Stimulated activated effector memory CD8-positive, alpha-beta T cell treated with anti-CD3 and anti-CD28 coated beads, Interleukin-12 subunit alpha, Interleukin-12 subunit beta, amount 100 ng/mL, for 72 hours (primary cell): ENCODE measurements at places on chromosomes 5 and 9.

- no peak for DNase-seq
Measured at GRCh38 chr5:43680286-43680685, 77.3 kb downstream of the NNT start.

GRCh38 chr9:125551781-125552180 lies 155.2 kb downstream of the MAPKAP1 start:
- no peak for DNase-seq

- no peak for DNase-seq
Measured at GRCh38 chr9:89475891-89476440, 21.9 kb downstream of the SEMA4D start.

GRCh38 chr9:114174876-114175771 lies 19.8 kb downstream of the COL27A1 start:
- DNase-seq: no peak

DNA sequence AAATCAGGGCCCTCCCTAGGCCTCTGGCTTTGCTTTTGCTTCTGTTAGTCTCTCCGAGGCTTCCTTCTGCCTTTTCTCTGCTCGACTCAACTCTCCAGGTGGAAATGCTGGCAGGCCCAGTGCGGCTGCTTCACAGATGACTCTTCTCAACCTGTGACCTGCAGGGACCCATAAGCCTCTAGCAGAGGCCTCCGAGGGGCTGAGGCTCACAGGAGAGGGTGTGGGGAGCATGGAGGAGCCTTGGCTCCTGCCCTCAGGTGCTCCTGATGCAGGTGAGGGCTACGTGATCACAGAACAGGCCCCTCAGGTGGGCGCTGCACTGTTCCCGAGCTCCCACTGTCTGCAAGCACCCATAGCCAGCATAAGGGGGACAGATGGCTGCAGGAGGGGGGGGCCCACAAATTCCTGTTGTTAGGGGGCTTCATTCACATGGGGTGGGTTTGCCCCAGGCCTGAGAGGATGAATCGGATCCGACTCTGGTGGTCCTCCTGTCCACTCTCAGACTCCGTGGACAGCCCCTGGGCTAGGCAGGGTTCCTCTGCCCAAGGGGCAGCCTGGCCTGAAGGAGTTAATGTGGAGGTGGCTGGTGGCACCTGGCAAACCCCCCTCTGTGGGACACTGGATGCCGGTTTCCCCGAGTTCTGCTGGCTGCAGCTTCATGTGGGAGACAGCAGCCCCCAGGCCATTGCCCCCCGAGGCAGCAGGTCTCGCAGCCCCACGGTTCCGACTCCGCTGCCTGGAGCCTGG lies 10.9 kb upstream of the FCN2 start:
- DNase-seq: no peak

DNA sequence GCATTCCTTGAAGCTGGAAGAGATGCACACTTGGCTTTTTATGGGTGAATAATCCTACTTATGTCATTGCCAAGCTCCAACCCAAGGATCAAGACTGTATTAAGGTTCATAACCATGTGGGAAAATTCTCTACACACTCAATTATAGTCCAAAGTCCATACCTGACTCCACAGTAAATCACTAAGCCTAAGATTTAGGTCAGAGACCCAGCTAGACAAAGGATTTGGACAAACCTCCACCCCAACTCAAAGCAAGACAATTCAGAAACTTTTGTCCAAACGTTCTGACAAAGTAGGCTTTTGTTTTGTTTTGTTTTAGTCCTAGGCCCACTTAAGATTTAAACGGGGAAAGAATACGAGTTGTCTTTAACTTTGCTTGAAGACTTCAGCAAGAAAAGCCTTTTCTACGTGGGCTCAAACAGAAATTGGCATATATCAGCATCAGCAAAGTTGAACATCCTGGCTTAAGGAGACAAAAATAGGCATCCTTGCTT lies 1.7 kb downstream of the MEGF9 start:
- DNase-seq: no peak

- DNase-seq: peak; percentile 82
Measured at GRCh38 chr9:89593727-89594427, 10.9 kb upstream of the GADD45G start.

DNA sequence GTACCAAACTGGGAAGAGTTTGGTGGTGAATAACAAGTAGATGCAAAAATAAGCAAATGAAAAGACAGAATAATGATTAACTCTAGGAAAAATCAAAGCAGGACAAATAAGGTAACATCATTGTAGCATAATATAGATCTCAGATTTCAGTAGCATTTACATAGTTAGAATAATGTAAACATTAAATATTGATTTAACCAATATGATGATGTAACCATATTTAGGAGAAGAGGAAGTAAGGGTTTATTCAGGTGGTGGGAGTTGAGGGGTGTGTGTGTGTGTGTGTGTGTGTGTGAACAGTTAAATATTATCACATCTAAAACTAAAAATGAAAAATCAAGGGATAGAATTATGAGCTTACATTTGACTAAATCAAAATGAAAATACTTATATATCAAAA lies 143.4 kb downstream of the NPR3 start:
- no peak for DNase-seq

- DNase-seq: no peak
Measured at GRCh38 chr5:88646866-88647265, 236.1 kb downstream of the MEF2C start.

- no peak for DNase-seq
Measured at GRCh38 chr9:105413525-105413924, 34.3 kb upstream of the FSD1L start.

GRCh38 chr5:168659286-168659847 lies 80.2 kb upstream of the PANK3 start:
- DNase-seq: no peak

DNA sequence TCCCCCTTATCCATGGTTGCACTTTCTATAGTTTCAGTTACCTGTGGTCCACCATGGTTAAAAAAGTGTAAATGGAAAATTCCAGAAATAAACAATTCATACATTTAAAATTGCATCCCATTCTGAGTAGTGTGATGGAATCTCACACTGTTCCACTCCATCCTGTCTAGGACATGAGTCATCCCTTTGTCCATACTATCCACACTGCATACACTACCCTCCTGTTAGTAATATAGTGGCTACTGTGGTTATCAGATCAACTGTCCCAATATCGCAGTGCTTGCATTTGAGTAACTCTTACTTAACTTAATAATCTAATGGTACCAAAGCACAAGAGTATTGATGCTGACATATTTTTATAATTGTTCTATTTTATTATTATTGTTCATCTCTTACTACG lies 100.7 kb downstream of the RAB3C start:
- DNase-seq: no peak

- no peak for DNase-seq
Measured at GRCh38 chr9:117300371-117301110, 114.3 kb downstream of the ASTN2 start.

- no peak for DNase-seq
Measured at GRCh38 chr9:38026021-38026809, 42.8 kb downstream of the SHB start.

- DNase-seq: no peak
Measured at GRCh38 chr5:3010301-3010952, 258.9 kb upstream of the IRX2 start.

DNA sequence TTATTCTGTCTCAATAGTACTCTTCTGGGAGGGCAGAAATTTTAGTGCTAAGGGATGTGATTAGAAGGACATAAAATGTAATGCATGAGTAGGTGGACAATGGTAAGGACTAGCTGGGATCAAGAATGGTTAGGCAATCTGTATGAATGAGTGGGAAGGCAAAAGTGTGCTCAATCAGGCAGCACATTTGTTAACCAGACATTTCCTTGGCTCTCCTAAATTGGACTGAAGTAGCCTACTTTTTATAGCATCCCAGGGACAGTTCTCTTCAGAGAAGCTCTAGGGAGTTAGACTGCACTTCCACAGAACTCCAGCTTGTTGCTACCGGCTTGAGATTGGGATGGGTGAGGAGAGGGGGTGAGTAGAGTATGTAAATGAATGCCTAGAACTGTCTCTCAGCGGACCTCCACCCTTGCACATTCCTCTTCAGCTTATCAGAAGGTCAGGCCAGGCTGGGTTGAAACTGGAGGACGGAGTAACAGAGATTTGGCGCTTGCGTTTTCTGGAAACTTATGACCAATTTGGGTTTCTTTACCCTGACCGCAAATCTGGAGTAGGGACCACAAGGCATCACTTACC lies 19.0 kb upstream of the ARL14EPL start:
- no peak for DNase-seq

DNA sequence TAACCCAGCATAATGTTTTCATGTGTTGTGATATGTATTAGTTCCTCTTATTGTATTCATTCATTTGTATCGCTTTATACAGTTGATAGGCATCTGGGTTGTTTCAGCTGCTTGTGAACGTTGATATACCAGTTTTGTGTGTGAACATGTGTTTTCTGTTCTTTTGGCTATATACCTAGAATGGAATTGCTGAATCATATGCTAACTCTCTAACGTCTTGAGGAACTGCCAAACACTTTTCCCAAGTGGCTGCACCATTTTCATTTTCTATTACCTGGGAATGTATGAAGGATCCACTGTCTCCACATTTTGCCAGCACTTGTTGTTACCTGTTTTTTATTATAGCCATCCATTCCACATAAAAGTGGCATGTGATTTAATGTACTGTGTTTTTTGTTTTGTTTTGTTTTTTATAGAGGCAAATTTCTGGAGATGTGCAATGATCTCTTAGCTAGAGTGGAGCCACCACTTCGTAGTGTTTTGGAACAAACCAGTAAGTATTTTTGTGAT lies 34.6 kb downstream of the HSPA4 start:
- DNase-seq: no peak

- DNase-seq: no peak
Measured at GRCh38 chr9:71509054-71509453, 259.3 kb downstream of the CEMIP2 start.

DNA sequence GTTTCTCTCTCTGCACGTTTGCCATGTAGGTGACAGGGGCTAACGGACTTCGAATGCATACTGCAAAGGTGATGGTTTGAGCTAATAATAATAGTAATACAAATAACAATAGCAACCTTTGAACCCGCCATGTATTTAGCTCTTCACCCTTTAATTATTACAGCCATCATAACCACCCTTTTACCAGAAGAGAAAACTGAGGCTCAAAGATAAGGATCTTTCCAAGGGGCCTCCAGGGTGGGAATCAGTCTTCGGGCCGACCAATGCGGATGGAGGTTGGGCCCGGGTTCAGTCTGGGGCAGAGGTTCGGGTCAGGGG lies 494 bp downstream of the CDKN2AIPNL start:
- DNase-seq: no peak

- no peak for DNase-seq
Measured at GRCh38 chr5:96195123-96195522, 233.5 kb upstream of the ELL2 start.

DNA sequence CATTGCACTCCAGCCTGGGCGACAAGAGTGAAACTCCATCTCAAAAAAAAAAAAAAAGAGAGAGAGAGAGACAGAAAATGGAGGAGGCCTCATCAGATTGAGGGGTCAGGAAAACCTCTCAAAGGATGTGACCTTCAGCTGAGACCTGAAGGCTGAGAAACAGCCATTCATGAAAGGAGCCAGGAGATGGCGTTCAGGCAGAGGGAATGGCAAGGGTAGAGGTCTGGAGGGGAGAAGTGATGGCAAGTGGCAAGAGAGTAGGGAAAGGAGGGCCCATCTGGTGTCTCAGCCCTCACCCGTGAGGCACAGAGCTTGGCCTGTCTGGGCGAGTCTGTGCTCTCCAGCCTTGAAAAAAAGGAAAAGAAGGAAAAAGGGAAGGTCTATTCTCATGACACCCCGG lies 17.0 kb downstream of the CAMK2A start:
- no peak for DNase-seq

GRCh38 chr5:33816791-33817190 lies 75.0 kb downstream of the ADAMTS12 start:
- DNase-seq: no peak
